Bronchial epithelial cell (primary cell): ENCODE measurements at places on chromosomes 16 and 17. TPM values are rescaled to one million over a fixed set of nuclear protein-coding genes. Genes with fewer than 3 reads are reported as not detected.

BCO1 gene
- not detected in 2 replicates for total RNA-seq

NFATC2IP gene
- 19.2 and 21.5 TPM in 2 replicates for total RNA-seq

ITGAL gene
- not detected in 2 replicates for total RNA-seq

FBXL20 gene
- total RNA-seq: 9.0 and 9.3 TPM in 2 replicates

USP43 gene
- 13.4 and 14.2 TPM in 2 replicates for total RNA-seq

MYCBPAP gene
- 0.13 and 0.26 TPM in 2 replicates for total RNA-seq

CCL8 gene
- total RNA-seq: not detected in 2 replicates

CD300LG gene
- not detected in 2 replicates for total RNA-seq

KRT27 gene
- total RNA-seq: not detected in 2 replicates

CD300A gene
- total RNA-seq: not detected in 2 replicates

RAB11FIP4 gene
- total RNA-seq: 16.4 and 17.6 TPM in 2 replicates

PPP1R1B gene
- not detected in 2 replicates for total RNA-seq
